Right ventricle myocardium inferior (tissue), 1 donor: ENCODE measurements at places on chromosomes 5 and 9.

- no peak for DNase-seq
Measured at GRCh38 chr9:26695298-26695622, 197.3 kb downstream of the CAAP1 start.

- no peak for DNase-seq
Measured at GRCh38 chr5:133562554-133562953, 49.8 kb downstream of the FSTL4 start.

DNA sequence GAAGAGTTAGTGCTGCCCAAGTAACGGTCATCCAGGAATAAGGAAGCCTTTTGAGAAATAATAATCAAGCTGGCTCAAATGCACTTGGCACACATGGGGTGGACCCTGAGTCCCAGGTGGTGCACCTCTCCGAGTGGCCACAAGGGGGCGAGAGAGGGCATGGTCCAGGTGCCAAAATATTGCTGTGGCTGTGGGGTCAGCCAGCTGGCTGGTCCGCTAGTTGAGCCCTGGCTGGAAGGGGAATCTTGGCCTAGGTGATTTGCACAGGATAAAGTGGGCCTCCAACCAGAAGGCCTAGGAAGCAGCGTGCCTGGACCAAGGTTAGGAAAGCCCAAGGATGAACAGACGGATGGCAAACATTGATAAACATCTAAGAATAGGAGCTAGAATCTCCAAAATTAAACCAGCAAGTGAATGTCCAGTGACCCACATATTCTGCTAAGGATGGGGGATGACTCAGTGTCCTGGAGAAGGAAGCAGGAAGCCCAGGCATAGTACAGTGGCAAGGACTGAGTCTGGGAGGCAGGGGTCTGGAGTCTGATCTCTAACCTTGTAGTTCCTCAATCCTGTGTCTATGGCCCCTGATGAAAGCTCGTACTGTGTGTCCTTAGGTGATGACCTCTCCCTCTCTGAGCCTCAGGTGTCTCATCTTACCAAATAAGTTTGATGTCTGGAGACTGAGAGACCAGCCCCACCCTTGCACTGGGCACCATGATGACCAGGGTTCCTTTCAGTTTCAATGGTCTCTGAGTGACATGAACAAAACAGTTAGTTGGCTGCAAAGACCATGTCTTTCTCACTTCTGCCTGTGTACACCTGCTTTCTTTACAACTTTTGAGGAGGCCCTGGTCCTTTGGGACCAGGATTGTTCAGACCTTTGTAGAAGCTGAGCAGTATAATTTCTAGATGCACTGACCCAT is 19.2 kb upstream of the SHB start:
- peak; percentile 86 for DNase-seq

DNA sequence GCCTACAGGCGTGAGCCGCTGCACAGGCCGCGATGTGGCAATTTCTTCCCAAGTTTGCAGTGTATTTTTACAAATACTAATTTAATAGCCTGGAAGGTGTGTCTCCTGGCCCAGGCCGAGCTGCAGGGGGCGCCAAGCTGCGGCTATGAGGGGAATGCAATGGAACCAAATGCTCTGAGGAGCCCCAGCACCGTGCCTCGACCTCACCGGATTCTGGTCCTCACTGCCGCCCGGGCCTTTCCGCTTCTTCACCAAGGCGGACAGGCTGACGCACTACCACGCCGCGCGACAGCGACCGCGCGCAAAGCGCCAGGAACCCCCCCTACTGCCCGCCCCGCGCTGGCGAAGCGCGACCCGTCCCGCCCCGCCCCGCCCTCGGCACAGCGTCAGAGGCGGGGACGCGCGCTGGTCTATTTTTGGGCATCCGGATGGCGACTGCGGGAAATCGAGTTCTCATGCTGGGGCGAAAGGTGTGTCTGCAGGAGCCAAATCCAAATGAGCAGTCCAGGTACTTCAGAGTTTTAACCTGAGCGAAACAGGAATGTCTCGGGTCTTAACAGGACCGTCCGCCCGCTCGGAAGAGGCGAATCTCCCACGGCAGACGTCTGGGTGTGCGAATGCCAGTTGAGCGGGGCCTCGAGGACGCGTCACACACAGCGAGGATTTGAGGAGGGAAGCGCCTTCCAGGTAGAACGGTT is 31.7 kb upstream of the PRXL2C start:
- DNase-seq, result peak; percentile 90

- DNase-seq, result no peak
Measured at GRCh38 chr5:179143446-179143845, 83.3 kb downstream of the ZNF354C start.

DNA sequence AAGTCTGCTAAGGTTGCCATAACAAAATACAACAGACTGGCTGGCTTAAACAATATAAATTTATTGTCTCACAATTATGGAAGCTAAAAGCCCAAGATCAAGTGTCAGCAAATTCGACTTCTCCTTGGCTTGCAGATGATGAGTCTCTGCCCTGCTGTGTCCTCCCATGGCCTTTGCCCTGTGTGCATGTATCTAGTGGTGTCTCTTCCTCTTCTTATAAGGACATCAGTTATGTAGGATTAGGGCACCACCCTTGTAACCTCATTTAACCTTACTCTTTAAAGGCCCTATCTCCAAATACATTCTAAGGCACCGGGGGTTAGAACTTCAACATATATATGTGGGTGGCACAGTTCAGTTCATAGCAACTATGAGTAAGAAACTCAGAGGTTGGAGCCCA is 157.9 kb upstream of the RASA1 start:
- DNase-seq, result no peak

DNA sequence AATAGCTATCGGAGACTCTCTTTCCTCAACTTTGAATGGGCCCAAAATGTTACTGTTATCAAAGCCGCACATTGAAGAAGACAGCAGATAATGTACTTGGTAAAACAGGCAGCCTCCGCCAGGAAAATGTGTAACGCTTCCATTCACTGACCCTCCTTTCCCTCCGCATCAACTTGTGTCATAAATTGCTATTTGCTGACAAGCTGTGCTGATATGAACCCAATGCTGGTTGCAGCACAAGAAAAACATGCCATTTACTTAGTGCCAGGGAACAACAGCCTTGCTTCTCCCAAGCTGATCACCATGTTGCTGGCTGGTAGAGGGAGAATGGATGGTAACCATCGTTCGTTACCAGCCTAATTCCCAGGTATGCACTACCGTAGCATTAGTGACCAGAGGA is 162.6 kb upstream of the PPP1R2B start:
- DNase-seq, result no peak
